ENCODE measurements at places on chromosomes 2 and 18. TPM values are rescaled to one million over a fixed set of nuclear protein-coding genes. Genes with fewer than 3 reads are reported as not detected.

The SLC9A2 gene
- total RNA-seq: 0.03 TPM

The RAPH1 gene
- total RNA-seq: 45.7 TPM

The NFE2L2 gene
- total RNA-seq: 65.8 TPM

The TSN gene
- 89.6 TPM for total RNA-seq

The C2orf74 gene
- 37.5 TPM for total RNA-seq

The RAB17 gene
- 0.28 TPM for total RNA-seq

The CRYGC gene
- not detected for total RNA-seq

The DSG3 gene
- not detected for total RNA-seq

- H3K27ac ChIP-seq: no peak overlapping the region
- H3K4me1 ChIP-seq: no peaks in the 10 kb centered on the region
- H3K4me3 ChIP-seq: no peak overlapping the region
These were observed 72.7 kb downstream of the IKZF2 start for GRCh38 chr2:213078686-213079085.

DNA sequence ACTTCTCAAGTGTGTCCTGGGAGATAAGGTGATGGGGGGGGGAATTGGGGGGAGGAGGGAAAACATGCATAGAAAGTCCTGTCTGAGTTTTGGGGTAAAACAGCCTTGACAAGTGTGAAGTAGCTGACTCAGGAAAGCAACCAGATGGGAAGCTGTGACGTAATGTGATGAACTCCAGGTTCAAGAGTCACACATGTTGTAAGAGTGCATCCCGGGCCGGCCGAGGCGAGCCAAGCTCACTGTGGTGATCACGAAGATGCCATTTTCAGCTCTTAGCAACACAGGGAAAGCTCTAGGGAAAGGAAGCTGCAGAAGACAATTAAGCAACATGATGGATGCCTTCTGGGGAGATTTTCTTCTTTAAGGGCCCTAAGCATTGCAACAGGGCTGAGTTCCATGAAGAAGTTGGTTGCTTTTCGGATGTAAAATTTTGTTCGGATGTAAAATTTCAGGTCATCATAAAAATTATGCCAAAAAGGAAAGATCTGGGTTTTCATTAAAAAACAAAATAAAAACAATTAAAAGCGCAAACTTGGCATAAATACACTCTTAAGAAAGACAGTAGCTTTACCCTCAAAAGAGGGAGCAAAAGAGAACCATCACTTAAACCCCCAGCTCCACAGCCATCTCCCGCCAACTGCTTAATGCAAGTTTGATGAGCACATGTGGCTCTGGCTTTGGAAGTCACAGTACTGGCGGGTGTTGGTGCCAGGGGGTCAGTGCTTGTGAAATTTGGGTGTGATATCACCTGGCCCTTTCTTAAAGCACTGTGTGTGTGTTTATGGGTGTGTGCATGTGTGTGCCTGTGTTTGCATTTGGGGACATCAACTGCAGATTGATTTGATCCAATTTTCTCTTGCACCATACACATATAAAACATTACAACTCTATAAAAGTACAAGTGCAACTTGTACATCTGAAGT is 19.1 kb downstream of the SERTAD2 start:
- H3K4me3 ChIP-seq: no peak overlapping the region
- H3K36me3 ChIP-seq: peaks cover 75% of the 10 kb centered on the region
- H3K4me1 ChIP-seq: no peaks in the 10 kb centered on the region
- no peaks in the 10 kb centered on the region for H3K27me3 ChIP-seq
- no peak for DNase-seq

DNA sequence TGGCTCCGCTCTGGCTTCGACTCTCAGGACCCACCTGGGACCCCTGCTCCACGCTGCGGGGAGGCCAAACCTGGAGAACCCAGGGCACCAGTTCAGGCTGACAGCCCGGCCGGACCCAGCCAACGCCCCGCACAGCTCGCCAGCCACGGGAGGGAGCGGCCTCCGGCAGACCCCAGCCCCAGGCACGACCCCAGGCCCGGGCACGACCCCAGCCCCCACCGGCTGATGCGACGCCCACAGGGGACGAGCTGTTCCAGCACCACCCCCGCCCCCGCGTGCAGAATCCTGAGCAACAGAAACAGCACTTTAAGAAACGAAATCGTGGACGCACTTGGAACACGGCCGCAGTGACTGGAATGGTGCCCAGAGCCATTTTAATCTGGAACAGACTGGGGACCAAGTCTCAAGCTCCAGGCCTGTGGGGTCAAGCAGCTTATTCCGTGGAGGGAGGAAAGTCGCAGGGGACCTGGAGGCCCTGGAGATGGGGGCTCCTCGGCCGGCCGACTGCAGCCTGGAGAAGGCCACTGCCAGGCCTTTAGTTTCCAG is 74.2 kb downstream of the MBP start:
- H3K27ac ChIP-seq: no peak overlapping the region
- no peak for DNase-seq
- H3K36me3 ChIP-seq: no peaks in the 10 kb centered on the region
- no peaks in the 10 kb centered on the region for H3K27me3 ChIP-seq

- H3K4me1 ChIP-seq: no peaks in the 10 kb centered on the region
- H3K36me3 ChIP-seq: no peaks in the 10 kb centered on the region
These were observed 89.4 kb downstream of the RRM2 start for GRCh38 chr2:10211844-10212422.

GRCh38 chr2:241465543-241465942 is 42.8 kb downstream of the STK25 start:
- no peak overlapping the region for H3K27ac ChIP-seq
- no peaks in the 10 kb centered on the region for H3K27me3 ChIP-seq
- peaks cover 4% of the 10 kb centered on the region for H3K36me3 ChIP-seq
- no peaks in the 10 kb centered on the region for H3K4me1 ChIP-seq
- no peak for DNase-seq
- H3K4me3 ChIP-seq: no peak overlapping the region

DNA sequence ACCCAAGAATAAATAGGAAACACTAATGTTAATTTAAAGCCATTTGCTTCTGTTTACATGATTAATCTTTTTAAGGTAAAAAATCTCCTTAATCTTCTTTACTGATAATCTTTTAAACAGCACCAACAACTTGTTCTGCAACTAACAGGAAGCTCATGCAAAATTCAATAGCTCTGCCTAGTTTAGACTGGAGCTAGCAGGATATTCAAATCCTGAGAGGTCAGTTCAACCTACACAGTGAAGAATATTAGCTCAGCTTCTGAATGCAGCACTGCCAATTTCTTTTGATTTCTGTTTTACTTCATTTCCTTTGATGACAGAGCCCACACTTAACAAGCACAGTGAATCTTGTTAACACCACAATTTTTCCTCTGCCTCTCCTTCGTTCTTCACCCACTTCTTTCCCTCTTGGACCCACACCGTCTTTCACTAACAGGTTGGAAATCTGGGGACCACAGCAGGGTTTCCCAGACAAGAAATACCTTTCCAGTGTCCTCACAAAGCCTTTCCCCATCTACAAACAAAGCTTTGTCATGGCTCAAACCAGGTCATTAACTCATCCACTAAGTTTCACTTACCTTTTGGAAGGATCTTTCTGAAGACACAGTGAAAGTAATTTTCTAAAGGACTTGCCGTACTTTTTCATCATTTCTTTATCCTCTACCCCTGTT is 109.8 kb downstream of the STK39 start:
- no peaks in the 10 kb centered on the region for H3K4me1 ChIP-seq
- peaks cover 6% of the 10 kb centered on the region for H3K36me3 ChIP-seq
- H3K27ac ChIP-seq: no peak overlapping the region
- H3K27me3 ChIP-seq: no peaks in the 10 kb centered on the region
- H3K4me3 ChIP-seq: no peak overlapping the region
- no peak for DNase-seq

GRCh38 chr2:239199041-239199768 is 201.6 kb downstream of the HDAC4 start:
- no peaks in the 10 kb centered on the region for H3K27me3 ChIP-seq
- H3K4me1 ChIP-seq: no peaks in the 10 kb centered on the region
- H3K36me3 ChIP-seq: no peaks in the 10 kb centered on the region
- no peak overlapping the region for H3K27ac ChIP-seq

- no peak for DNase-seq
- H3K36me3 ChIP-seq: no peaks in the 10 kb centered on the region
- no peaks in the 10 kb centered on the region for H3K27me3 ChIP-seq
- peaks cover 58% of the 10 kb centered on the region for H3K4me1 ChIP-seq
These were observed 271.5 kb upstream of the SIX2 start for GRCh38 chr2:45280794-45281193.

- no peaks in the 10 kb centered on the region for H3K36me3 ChIP-seq
- H3K27ac ChIP-seq: no peak overlapping the region
These were observed 26.0 kb upstream of the EFEMP1 start for GRCh38 chr2:55949613-55950012.

GRCh38 chr2:68521037-68521436 is 53.7 kb downstream of the APLF start:
- H3K36me3 ChIP-seq: no peaks in the 10 kb centered on the region
- H3K4me1 ChIP-seq: no peaks in the 10 kb centered on the region
- no peak overlapping the region for H3K4me3 ChIP-seq
- no peak overlapping the region for H3K27ac ChIP-seq
- H3K27me3 ChIP-seq: no peaks in the 10 kb centered on the region
- no peak for DNase-seq

DNA sequence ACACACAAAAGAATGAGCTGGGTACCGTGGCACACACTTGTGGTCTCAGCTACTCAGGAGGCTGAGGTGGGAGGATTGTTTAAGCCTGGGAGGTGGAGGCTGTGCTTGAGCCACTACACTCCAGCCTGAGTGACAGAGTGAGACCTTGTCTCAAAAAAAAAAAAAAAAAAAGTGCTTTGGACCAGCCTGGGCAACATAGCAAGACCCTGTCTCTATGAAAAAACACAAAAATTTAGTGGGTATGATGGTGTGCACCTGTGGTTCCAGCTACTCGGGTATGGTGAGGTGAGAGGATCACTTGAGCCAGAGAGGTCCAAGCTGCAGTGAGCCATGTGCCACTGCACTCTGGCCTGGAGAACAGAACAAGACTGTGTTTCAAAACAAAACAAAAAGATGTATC is 10.4 kb downstream of the ZNF512 start:
- H3K27me3 ChIP-seq: no peaks in the 10 kb centered on the region
- no peak for DNase-seq
- H3K4me3 ChIP-seq: no peak overlapping the region
- H3K27ac ChIP-seq: no peak overlapping the region
- H3K4me1 ChIP-seq: peaks cover 16% of the 10 kb centered on the region
- H3K36me3 ChIP-seq: 0 out of 2 replicates have a peak, but pooled peaks cover 11% of the 10 kb centered on the region

DNA sequence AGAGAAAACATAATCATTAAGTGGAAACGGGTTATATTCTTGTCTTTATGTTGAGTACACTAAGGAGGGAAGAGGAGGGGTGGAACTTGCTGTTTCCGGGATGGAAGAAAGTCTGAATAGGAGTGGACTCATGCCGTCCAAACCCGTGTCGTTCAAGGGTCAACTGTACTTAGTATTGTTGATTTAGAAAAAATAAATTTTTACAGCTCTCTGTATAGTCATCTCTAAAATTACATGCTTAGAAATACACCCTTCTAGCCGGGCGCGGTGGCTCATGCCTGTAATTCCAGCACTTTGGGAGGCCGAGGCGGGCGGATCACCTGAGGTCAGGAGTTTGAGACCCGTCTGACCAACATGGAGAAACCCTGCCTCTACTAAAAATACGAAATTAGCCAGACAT is 29.4 kb downstream of the RIF1 start:
- H3K36me3 ChIP-seq: peaks cover 80% of the 10 kb centered on the region
- no peaks in the 10 kb centered on the region for H3K4me1 ChIP-seq
- H3K27ac ChIP-seq: no peak overlapping the region
- no peak for DNase-seq

- H3K27me3 ChIP-seq: no peaks in the 10 kb centered on the region
- H3K4me1 ChIP-seq: no peaks in the 10 kb centered on the region
- no peak overlapping the region for H3K4me3 ChIP-seq
- no peak for DNase-seq
These were observed 307.6 kb upstream of the MYT1L start for GRCh38 chr2:2638547-2639220.

DNA sequence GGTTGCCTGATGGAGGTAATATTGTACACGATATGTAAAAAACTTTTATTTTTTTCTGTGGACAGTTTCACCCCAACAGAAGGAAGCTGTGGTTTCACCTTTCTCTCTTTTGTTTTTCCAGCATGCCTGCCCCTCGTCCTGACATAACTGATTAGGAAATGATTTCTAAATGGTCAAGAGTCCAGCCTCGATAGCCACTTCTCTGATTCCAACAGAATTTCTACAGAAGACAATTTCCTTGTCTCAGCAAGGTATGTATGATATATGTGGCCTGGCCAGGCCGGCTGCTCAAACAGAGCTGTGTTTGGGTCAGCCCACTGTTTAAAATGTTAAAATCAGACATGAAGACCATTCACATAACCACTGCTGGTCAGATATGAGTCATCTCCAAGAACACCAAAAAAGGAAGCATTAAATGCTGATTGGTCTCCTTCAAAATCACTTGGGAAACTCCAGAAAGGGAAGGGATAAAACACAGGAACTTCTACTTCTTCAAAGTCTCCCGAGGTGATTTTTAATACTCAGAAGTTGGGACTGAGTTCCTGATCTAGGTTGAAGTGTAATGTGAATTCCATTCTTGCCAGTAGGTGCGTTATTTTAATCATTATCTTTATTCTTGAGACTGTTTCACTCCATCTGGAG is 22.3 kb downstream of the ATP8B1 start:
- no peaks in the 10 kb centered on the region for H3K27me3 ChIP-seq
- H3K27ac ChIP-seq: peak overlapping the region; percentile 80
- DNase-seq: no peak
- H3K4me3 ChIP-seq: peak overlapping the region; percentile 10

- H3K4me1 ChIP-seq: peaks cover 56% of the 10 kb centered on the region
- peaks cover 7% of the 10 kb centered on the region for H3K36me3 ChIP-seq
- peak overlapping the region; percentile 71 for H3K27ac ChIP-seq
- H3K4me3 ChIP-seq: no peak overlapping the region
- DNase-seq: peak; percentile 80
These were observed 57.8 kb upstream of the TXNDC2 start for GRCh38 chr18:9827793-9828505.

DNA sequence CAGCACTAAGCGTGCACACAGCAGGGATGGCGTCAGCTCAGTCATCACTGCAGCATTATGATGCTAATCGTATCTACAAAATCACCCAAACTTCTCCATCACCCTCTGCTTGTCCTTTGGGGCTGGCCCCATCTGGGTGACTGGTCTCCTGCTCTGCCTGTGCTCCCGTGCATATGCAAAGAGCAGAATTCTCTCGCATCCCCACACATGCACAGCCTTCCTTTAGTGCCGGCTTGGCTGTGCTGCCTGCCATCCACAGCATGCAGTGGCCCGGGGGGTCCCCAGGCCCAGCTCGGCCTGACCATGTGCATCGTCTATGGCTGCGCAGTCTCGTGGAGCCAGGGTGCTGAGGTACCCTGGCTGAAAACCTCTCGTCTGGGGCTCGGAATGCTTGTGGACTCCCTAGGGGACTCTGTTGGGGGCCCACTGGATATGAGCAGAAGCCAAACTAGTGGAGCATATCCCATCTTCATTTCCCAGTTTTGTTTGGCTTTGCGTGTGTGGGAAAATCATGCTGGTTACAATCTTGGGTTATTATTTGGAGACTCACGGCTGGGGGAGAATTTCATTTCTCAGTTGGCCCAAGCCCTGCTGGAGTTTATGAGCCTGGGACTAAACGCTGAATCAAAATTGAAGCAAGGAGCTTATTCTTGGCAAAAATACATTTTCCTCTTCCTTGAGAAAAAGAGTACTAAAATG is 70.9 kb upstream of the HS6ST1 start:
- peaks cover 16% of the 10 kb centered on the region for H3K4me1 ChIP-seq
- H3K27me3 ChIP-seq: no peaks in the 10 kb centered on the region
- no peaks in the 10 kb centered on the region for H3K36me3 ChIP-seq
- no peak overlapping the region for H3K4me3 ChIP-seq
- H3K27ac ChIP-seq: no peak overlapping the region
- no peak for DNase-seq
